Right ventricle myocardium superior (tissue), 1 donor: ENCODE measurements at places on chromosomes 1 and 21.
A peak's percentile ranks its signal among the peaks of the same experiment; 100 is the strongest.

DNA sequence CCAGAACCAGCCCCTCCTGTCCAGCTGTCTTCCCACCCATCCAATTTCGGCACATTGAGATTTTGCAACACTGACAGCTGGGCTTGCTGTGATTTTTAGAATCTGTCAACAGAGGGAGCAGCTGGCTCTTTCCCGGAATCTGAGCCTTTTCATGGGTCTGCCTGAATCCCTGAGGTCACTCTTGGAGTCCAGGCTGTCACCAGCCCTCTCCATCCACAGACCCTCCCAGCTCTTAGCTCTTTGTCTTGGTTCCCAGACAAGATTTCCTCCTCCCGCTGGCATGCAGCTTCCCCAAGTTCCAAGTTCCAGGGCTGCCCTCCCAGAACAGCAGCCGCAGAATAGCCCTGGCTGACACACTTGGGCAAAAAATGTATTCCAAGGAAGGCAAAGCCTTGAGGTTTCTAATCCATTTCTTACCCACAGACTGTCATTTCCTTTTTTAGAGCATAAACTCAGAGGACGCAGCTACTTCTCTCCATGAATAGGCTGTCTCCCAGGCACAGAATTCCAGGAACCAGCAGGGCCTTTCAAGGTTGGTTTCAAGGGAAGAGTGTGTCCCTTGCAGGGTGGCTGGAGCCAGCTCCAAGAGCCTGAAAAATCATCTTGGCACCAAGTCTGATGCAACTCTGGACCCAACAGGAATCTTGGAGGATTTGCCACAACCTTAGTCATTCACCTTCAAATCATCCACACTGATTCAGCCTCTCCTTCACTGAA lies 7.1 kb upstream of the TMEM61 start:
- peak; percentile 69 for DNase-seq

GRCh38 chr1:234164098-234164709 lies 209.1 kb upstream of the COA6 start:
- DNase-seq: no peak

DNA sequence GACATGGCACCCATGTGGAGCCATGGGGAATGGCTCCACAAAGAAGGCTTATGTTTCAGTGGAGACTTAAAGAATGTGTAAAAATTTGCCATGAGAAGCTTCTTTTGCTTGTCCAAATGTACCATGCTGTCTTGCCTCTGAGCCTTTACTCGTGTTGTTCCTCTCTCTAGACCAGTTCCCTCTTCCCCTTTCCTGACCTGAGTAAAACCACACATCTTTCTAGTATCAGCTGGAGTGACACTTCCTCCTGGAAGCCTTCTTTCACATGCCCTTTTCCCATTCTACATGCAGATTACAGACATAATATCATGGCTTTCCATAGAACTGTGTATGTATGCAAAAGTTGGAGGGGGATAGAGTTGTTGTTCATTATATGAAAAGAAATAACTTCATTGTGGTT lies 13.6 kb upstream of the GPX7 start:
- DNase-seq: no peak

DNA sequence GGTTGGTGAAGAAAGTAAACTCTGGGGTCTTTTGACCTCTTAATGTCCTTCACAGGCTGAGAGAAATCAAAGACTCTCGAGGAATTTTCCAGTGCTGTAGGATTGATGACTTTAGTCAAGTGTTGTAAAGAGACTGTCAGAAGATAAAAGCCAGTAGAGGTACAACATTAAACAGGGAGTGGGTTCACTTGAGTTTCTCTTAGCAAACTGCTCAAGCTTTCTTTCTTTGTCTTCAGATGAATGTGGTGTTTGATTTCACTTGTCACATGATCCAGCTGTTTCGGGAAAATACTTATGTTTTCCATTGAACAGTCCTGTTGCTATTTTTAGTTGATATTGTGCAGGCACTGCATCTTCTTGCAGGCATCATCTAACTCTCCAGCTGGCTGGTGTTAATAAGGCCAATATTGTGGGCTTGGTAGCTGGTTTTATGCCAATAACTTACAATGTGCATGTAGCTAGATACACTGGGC lies 45.6 kb downstream of the XCL2 start:
- no peak for DNase-seq

GRCh38 chr1:64135462-64136223 lies 67.8 kb upstream of the UBE2U start:
- DNase-seq: no peak

- DNase-seq: no peak
Observed at GRCh38 chr1:208054911-208055379, 144.0 kb upstream of the CD34 start.

GRCh38 chr1:10827377-10828333 lies 31.2 kb upstream of the CASZ1 start:
- no peak for DNase-seq

DNA sequence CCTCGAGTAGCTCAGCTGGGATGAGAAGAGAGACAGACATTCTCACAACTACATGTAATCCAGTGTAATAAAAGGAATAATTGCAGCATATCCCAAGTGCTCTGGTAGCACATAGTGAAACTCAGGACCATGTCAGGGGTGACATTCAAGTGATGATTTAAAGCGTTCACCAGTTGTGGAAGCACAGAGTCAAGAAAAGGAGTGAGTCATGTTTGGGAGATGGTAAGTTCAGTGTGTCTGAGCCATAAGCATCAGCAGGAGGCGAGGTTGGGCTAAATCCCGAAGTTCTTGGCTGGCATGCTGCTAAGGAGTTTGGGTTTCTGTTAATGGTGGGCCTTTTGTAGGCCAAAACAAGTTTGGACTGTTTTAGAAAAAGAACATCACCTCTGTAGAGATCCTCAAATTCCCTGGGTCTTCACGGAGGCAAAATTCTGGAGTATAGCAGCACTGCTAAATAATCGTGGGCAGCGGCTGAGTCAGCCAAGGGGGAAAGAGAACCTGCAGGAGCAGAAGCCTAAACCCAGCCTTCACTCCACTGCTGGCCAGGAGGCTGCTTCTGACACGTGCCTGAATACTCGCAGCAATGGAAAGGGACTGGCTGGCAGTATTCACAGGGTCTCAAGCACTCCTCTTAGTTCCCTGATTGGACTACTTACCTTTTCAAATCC lies 7.2 kb upstream of the NHLH1 start:
- DNase-seq: no peak

DNA sequence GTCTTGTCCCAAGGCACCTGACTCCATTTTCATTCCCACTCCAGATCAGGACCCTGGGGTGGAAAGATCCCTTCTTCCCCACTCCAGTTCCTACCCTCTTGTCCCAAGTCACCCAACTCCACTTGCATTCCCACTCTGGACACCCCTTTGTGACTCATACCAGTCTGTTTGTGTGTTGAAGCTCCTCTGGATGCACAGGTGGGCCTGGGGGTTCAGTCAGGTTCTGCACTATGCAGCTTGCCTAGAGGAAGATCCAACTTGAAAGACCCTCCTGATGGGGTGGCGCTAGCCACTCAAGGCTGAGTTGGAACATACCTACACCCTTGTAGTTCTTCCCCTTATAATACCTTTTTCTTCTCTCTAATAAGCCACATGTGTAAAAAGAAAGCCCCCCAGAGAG lies 9.8 kb upstream of the ANKRD35 start:
- DNase-seq: no peak

DNA sequence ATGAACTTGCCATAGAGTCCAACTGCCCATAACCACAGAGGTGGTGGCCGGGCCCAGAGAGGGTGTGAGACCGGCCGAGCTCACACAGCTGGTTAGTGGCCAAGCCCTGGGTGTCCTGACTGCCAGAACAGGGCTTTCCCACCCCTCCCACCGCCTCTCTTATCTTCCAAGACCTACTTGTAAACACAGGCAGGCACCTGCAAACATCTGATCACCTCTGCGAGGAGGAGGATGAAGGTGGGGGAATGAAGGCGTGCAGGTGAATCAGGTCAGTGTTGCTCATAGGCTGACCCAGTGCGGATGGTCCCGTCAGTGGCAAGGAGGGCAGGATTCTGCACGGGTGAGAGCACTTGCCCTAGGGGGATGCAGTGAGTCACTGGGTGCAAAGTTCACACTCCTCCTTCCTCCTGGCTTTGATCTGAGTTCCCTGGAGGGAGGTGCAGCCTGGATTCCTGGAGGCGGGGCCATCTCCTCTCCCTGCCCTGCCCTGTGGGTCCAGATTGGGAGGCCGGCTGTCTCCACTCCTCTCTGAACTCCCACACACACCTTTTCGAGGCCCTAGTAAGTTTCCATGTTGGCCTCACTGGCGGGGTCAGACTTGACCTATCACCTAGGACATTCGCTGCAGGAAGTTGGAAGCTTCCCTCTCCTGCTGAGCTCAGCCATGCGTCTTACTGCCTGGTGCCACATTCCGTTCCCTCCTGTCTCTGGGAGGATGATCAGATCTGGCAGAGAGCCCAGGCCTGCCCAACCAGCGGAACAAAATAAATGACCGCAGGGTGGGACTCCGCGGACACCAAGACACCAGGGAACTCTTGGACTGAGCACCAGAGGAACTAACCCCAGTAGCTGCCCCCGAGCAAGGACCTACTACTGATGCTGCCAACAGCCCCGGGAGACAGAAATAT lies 7.3 kb downstream of the UQCRHL start:
- no peak for DNase-seq

- no peak for DNase-seq
Observed at GRCh38 chr1:228393811-228394570, 12.6 kb downstream of the TRIM11 start.
